ENCODE measurements at places on chromosomes 11 and 22.

DNA sequence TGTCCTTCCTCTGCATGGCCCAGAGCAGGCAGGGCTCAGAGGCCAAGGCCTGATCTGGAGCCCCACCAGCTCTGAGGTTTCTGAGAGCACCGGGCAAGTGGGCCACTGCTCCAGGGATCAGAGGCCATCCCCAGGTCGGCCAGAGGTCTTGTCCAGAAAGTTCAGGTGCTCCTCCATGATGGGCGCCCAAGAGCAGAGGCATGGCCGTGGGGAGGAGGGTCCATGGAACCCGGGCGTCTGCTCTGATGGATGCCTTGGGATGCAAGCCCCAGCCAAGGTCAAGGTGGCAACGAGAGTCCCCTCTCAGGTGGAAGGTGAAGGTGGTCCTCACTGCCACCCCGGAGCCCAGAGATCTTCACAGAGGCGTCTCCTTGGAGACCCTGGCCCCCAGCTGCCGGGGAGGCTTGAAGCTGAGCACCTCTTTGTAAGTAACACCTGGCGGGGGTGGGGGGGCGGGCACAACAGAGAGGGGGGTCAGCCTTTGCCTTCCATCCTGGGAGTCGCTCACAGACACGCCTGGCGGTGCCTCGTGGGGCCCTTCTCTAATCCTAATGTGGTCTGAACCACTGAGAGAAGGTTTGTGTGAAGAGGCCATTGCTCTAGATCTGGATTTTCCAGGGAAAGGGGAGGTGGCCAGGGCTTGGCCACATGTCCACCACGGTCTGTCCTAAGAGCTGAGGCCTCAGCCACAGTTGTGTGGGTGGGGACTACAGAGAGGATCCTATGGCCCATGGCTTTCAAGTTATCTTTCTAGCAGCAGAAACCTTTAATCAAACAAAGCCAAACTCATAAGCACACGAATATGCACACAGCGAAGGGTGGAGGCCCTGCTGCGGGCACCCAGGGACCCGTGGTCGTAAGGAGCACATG lies 2.2 kb upstream of the HDAC10 start:
- no peak for DNase-seq

DNA sequence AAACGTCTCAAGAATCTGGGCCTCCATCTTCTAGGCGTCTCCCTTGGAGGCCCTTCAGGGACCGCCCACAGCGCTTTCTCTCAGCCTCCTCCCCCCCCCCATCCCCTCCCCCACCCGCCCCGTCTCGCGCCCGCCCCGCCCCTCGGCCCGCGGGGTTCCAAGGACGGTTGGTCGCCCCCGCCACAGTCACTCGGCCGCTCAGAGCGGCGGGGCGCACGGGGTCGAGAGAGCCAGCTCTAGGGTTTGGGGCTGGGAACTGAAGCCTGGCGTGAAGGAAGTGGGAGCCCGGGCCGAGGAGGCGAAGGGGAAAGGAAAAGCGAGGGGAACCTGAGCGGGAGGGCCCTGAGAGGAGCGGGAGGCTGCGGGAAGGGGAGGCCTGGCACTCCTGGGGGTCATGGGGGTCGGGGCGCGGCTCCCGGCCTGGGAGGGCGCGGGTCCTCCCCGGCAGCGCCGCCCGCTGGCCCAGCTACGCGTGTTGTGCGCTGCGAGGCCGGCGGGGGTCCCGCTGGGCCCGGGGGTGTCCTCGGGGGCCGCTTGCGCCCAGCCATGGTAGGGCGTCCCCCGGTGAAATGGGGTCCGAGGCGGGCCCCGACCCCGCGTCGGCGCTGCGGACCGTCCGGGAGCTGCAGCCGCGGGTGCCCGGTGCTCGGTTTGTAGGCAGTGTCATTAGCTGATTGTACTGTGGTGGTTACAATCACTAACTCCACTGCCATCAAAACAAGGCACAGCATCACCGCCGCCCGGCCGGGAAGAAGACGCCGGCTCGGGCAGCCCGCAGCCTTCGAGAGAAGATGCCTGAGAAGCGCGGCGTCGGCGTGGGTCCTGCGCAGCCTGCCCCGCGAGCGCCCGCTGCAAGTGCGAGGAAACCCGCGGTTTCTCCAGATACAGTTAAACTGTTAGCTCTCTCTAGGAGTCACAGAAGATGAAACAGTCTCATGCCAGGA lies at the start of gene BTG4:
BTG4 (minus strand) TSS at position 91 of the 944 bp plus-strand sequence. CDS start 13,610 bp downstream, outside the sequence.
- DNase-seq, result peak; percentile 34

DNA sequence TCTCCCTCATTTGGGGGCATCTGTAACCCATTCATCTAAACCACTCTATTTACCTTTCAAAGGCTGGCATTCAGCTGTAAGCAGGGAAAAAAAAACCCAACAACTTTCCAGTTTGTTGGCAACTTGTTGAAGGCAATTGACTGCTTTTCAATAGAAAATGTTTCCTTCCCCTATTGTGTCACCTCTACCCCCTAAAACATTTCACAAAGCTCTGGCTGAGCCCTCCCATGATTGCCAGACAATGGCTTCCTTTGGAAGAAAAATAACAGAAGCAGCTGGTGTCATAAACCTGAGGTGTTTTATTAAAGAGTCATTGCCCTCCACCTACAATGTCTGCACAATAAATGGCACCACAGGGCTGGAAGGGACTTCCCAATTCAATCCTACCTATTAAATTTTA lies 22.1 kb upstream of the PSMA1 start:
- DNase-seq, result no peak

DNA sequence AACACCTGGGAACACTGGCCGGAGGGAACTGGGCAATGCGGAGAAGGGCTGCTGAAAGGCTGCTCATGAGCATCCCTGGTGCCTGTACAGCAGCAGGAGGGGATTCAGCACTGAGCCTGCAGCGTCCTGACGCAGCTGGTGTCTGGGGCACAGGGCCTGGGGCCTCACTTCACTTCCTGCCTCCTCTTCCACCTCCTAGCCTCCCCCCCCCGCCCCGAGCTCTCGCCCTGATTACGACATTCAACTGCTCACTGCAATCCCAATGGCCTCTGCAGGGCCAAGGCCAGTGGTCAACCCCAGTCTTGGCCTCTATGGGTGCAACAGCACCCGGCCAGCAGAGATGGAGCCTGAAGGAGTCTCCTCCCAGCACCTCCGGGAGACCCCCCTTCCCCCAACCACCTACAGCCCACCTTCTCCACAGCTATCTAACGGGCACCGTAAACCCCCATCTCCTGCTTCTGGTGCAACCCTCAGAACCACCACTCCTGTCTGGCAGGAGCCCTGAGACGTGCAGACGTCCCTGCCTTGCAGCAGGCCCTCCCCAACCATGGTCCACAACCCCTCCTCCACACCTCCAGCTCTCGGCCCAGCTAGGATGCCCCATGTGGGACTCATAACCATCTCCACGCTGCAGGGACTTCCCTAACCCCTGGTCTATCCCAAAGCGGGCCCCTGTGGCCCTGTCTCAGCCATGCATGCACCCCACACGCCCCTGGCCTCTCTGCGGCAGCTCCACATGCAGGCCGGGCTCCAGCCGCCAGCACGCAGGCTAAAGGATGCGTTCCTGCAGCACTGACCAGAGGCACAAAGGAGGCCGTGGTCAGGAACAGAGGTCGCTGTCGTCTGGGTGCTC lies 38.2 kb downstream of the BRD1 start:
- no peak for DNase-seq

DNA sequence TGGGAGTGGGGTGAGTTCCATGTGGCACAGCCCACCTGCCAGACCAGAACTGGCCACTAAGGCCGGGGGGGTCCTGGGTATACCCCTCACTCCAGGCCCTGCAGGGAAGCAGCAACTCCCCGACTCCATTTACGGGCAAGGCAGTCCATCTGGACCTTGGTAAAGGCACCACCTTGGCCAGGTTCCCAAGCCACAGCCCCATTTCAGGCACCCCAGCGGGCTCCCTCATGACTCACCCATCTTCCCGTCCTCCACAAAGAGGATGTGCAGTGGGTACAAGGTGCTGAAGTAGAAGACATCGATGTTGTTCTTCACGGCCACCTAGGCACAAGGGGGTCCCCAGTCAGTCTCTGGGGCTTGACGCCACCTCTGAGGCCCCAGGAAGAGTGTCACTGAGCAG lies 15.7 kb upstream of the RASL10A start:
- no peak for DNase-seq

DNA sequence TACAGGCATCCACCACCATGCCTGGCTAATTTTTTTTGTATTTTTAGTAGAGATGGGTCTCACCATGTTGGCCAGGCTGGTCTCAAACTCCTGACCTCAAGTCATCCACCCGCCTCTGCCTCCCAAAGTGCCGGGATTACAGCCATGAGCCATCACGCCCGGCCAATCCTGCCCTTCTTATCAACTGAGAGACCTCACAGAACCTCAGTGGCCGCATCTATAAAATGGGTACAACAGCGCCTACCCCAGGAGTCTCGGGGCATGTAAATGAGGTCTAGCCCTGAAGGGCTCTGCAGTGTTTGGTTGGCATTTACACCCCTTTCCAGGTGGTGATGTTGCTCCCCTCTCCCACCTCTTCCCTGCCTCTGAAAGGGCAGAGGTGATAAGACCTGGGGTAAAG lies 11.7 kb downstream of the SYNGR1 start:
- DNase-seq, result no peak

DNA sequence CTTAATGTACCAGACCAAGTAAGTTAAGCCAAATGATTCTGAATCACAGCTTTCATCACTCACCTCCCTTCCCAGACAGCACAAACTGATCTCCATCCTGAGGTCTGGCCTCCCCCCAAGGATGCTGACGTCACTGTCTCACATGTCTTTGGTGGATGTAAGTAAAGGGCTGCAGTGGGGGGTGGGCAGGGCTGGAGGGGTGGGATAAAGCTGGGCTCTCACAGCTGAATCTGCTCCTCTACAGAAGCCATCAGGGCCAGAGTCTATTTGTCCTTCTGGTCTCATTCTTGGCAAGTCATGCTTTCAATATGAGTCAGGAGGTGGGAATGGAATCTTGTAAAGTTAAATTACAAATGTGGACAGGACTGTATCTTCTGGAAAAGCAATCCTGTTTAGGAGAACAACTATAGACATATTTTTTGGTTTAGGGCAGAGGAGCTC lies 32.7 kb downstream of the P4HA3 start:
- DNase-seq, result peak; percentile 33

- DNase-seq, result peak; percentile 50
These were observed 36.3 kb upstream of the APOBEC3A start for GRCh38 chr22:38921120-38921519.

GRCh38 chr11:112837162-112837826 lies 123.9 kb upstream of the NCAM1 start:
- peak; percentile 46 for DNase-seq

- no peak for DNase-seq
These were observed 62.4 kb upstream of the POU2AF1 start for GRCh38 chr11:111441443-111441842.

DNA sequence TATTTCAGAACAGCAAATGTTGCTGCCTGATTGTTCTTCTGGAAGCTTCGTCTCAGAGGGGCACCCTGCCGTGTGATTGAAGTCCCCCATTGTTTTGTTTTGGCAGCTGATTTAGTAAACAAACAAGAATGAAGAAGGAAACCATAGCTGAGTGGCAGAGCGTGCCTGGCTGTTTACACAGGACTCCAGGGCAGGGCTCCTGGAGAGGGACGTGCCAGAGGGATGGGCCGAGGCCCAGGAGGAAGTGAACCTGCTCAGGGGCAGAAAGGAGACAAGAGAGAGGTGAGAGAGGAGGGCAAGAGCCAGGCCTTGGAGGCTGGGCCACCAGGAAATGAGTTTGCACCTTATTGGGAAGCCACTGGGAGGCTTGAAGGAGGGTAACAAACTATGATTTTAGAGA lies 85.5 kb upstream of the B3GAT1 start:
- no peak for DNase-seq

DNA sequence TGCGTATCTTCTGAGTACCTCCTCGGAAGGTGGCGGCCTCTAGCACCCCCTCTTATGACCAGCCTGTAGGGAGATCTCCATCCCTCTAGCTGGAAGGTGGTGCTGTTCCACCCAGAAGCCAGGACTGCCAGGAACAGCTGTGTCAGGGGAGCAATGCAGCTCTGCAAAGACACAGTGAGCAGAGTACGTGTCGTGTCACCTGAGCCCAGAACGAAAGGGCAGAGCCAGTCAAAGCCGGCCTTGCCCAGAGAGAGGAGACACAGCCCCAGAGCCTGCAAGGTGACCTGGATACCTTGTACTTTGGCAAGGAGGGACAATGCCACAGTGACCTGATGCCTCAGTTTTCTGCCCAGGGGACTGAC lies 18.7 kb upstream of the IGSF9B start:
- no peak for DNase-seq

- no peak for DNase-seq
These were observed 5.1 kb downstream of the CHEK2 start for GRCh38 chr22:28736301-28737155.

- DNase-seq, result no peak
These were observed 1250.0 kb downstream of the BRD1 start for GRCh38 chr22:48577691-48578090.

GRCh38 chr11:128294001-128294670 lies 293.2 kb downstream of the ETS1 start:
- peak; percentile 55 for DNase-seq

GRCh38 chr22:30931541-30932300 lies 36.9 kb downstream of the MORC2 start:
- DNase-seq, result peak; percentile 19

GRCh38 chr11:66221726-66222236 lies 46.7 kb upstream of the RAB1B start:
- no peak for DNase-seq

GRCh38 chr11:114889594-114890011 lies 211.3 kb downstream of the NXPE2 start:
- no peak for DNase-seq

- DNase-seq, result no peak
These were observed 124.2 kb downstream of the APIP start for GRCh38 chr11:34791780-34792542.

- no peak for DNase-seq
These were observed 732 bp upstream of the SORL1 start for GRCh38 chr11:121451178-121451985.

GRCh38 chr22:34878171-34878570 lies 187.8 kb upstream of the ISX start:
- no peak for DNase-seq

GRCh38 chr22:41560095-41560471 lies 727 bp upstream of the CSDC2 start:
- DNase-seq, result no peak

GRCh38 chr11:17579451-17579850 lies 32.4 kb downstream of the OTOG start:
- no peak for DNase-seq

DNA sequence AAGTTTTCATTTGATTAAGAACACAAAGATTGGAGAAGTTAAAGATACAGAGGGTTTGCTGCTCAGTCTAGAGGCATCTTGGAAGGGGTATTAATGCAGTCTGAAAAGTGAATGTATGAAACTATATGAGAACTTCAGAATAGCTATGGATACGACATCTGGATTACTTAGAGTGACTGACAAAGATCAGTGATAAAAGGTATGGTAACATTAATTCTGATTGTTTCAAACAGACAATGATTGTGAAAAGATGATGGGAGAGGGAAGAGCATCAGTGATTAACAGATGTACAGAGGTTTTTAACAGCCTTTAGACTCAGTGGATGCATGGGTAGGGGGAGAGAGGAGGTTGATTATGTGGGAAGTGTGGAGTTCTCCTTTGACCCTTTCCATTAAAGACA lies 919.4 kb upstream of the CNTN5 start:
- no peak for DNase-seq

GRCh38 chr22:42519525-42520401 lies at the start of gene RRP7A:
Gene RRP7A, minus strand, starts transcription at chr22:42519796. Its CDS starts 10 bp downstream, at chr22:42519786.
- DNase-seq, result peak; percentile 91

Measured in tongue (tissue), 3 donors.